ENCODE measurements at places on chromosomes 5 and 9.

- H3K27me3 ChIP-seq: no peaks in the 10 kb centered on the region
- H3K4me1 ChIP-seq: peaks cover 3% of the 10 kb centered on the region
- DNase-seq: no peak
- no peak overlapping the region for H3K4me3 ChIP-seq
Observed at GRCh38 chr9:99497641-99498040, 275.6 kb downstream of the SEC61B start.

GRCh38 chr5:147410496-147411358 lies 99.1 kb downstream of the DPYSL3 start:
- H3K4me1 ChIP-seq: no peaks in the 10 kb centered on the region
- no peaks in the 10 kb centered on the region for H3K27me3 ChIP-seq
- no peaks in the 10 kb centered on the region for H3K36me3 ChIP-seq
- H3K4me3 ChIP-seq: no peak overlapping the region
- no peak for DNase-seq

DNA sequence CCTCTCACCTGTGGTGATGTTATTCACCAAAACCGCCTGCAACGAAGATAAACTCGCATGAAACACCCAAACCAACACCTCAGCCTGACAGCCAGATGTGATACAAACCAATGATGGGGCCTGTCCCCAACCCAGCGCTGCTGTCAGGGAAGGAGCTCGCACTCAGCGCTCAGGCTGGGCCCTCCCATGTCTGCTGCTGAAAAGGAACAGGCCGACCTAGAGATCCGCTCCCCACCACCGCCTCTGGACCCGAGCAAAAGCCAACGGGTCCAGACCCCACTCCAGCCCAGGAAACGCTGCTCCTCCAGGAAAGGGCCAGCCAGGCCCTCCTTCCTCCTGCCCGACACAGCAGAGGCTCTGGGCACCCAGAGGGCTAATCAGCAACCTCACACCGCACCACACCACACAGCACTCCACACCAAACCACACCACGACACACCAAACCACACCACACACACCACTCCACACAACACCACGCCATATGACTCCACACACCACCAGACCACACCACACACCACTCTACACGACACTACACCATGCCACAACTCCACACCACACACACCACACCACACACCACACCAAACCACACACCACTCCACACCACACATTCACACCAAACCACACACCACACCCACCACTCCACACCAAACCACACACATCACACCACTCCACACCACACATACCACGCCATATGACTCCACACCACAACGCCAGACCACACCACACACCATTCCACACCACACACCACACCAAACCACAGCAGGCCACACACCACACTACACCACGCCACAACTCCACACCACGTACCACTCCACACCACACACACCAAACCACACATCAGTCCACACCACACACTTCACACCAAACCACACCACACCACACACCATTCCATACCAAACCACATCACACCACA lies 46.5 kb downstream of the GOLM1 start:
- peaks cover 5% of the 10 kb centered on the region for H3K36me3 ChIP-seq
- DNase-seq: no peak
- H3K27ac ChIP-seq: no peak overlapping the region

GRCh38 chr5:15249152-15249551 lies 250.8 kb upstream of the FBXL7 start:
- H3K27ac ChIP-seq: no peak overlapping the region
- H3K27me3 ChIP-seq: no peaks in the 10 kb centered on the region
- no peak for DNase-seq

DNA sequence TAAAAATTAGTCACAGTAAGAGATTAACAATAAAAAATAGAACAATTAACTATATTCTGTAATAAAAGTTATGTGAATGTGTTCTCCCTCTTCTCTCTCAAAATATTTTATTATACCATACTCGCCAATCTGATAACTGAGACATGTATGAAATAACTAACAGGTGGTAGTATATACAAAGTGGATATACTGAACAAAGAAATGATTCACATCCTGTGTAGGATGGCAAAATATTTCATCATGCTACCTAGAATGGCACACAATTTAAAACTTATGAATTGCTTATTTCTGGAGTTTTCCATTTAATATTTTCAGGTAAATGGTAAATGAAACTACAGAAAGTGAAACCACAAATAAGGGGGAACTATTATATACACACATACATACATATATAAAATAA lies 152.5 kb downstream of the RNF180 start:
- no peak overlapping the region for H3K27ac ChIP-seq
- H3K4me1 ChIP-seq: no peaks in the 10 kb centered on the region
- no peak for DNase-seq
- H3K36me3 ChIP-seq: no peaks in the 10 kb centered on the region
- no peaks in the 10 kb centered on the region for H3K27me3 ChIP-seq

DNA sequence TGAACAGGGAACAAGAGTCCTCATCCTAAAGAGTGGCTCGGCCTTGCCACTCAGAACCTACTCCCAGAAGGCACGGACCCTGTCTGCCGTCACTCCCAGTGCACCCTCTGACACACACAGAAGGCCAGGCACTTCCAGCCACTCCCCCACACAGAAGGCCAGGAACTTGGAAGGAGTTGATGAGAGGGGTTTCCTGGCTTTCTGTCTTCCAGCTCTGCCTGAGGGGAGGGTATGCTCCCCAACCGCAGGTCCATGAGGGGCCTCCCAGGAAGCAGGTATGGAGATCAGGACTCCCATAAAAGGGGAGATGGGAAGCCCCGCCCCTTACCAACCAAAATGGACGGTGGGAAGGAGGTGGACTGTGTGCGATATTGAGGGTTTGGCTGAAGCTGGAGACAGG lies 247.6 kb upstream of the IRX4 start:
- no peak overlapping the region for H3K27ac ChIP-seq
- no peaks in the 10 kb centered on the region for H3K4me1 ChIP-seq
- DNase-seq: no peak
- no peaks in the 10 kb centered on the region for H3K36me3 ChIP-seq
- H3K27me3 ChIP-seq: no peaks in the 10 kb centered on the region
- H3K4me3 ChIP-seq: no peak overlapping the region

GRCh38 chr9:88781628-88782391 lies 209.5 kb upstream of the S1PR3 start:
- no peak for DNase-seq
- no peak overlapping the region for H3K4me3 ChIP-seq
- H3K27me3 ChIP-seq: peaks cover 5% of the 10 kb centered on the region
- H3K36me3 ChIP-seq: no peaks in the 10 kb centered on the region
- H3K27ac ChIP-seq: no peak overlapping the region

GRCh38 chr9:34899535-34900158 lies 58.4 kb upstream of the PHF24 start:
- H3K4me1 ChIP-seq: no peaks in the 10 kb centered on the region
- DNase-seq: peak; percentile 86
- no peak overlapping the region for H3K27ac ChIP-seq

- DNase-seq: peak; percentile 52
- H3K27me3 ChIP-seq: no peaks in the 10 kb centered on the region
Observed at GRCh38 chr5:58854441-58854840, 271.6 kb downstream of the RAB3C start.

DNA sequence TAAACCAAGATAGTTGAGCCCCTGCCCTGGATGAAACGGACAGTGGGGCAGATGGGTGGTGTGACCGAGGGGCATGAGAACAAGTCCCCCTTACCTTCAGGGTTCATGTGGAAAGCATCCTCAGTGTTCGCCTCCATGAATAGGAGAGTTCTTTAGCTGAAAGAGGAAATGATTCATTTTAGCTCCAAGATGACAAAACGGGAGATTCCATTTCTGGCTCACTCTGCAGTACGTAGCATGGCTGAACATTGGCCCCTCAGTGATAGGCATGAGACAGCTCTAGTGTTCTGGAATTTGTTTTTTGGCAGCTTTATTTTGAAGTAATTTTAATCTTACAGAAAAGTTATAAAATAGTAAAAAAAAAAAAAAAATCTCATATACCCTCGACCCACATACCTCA lies 70.2 kb upstream of the AGXT2 start:
- DNase-seq: no peak
- no peaks in the 10 kb centered on the region for H3K4me1 ChIP-seq
- no peak overlapping the region for H3K27ac ChIP-seq

GRCh38 chr5:131209506-131210150 lies 38.9 kb downstream of the LYRM7 start:
- peak overlapping the region; percentile 35 for H3K27ac ChIP-seq
- peak; percentile 98 for DNase-seq
- no peaks in the 10 kb centered on the region for H3K27me3 ChIP-seq
- H3K4me1 ChIP-seq: peaks cover 25% of the 10 kb centered on the region
- H3K4me3 ChIP-seq: peak overlapping the region; percentile 43

- H3K27ac ChIP-seq: no peak overlapping the region
- no peaks in the 10 kb centered on the region for H3K36me3 ChIP-seq
- DNase-seq: no peak
- no peak overlapping the region for H3K4me3 ChIP-seq
- H3K4me1 ChIP-seq: peaks cover 9% of the 10 kb centered on the region
Observed at GRCh38 chr5:91306497-91306896, 76.6 kb downstream of the ARRDC3 start.

DNA sequence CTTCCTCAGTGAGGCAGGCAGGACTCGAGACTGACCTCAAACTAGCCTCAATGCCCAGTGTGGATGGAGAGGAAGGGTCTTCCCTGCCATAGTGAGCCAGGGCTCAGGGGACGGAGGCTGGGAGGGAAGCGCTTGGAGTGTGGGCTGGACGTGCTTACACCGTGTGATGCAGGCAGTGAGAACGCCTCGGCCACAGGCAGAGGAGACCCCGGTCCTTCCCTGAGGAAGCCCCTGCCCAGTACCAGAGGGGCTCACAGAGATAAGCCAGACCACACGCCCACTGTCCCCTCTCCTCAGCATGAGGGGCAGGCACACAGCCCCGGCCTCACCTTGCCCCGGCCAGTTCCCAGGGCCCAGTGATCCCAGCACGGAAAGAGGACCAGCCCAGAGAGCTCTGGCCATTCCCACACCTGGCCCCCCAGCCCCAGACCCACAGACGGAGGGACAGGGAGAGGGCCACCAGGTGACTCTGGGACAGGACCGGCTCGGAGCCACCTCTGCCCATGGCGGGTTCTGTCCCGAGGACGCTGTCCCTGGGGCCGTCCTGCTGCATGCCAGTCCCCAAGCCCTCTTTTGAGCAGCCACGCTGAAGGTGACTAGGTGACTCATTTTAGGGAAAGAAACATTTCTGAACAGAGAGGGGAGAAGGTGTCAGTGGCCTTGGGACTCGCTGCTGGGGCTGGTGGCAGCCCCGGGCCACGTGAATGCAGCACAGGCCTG lies 6.0 kb upstream of the NSMF start:
- H3K27ac ChIP-seq: no peak overlapping the region
- no peaks in the 10 kb centered on the region for H3K36me3 ChIP-seq
- peaks cover 44% of the 10 kb centered on the region for H3K4me1 ChIP-seq
- DNase-seq: no peak
- no peak overlapping the region for H3K4me3 ChIP-seq

DNA sequence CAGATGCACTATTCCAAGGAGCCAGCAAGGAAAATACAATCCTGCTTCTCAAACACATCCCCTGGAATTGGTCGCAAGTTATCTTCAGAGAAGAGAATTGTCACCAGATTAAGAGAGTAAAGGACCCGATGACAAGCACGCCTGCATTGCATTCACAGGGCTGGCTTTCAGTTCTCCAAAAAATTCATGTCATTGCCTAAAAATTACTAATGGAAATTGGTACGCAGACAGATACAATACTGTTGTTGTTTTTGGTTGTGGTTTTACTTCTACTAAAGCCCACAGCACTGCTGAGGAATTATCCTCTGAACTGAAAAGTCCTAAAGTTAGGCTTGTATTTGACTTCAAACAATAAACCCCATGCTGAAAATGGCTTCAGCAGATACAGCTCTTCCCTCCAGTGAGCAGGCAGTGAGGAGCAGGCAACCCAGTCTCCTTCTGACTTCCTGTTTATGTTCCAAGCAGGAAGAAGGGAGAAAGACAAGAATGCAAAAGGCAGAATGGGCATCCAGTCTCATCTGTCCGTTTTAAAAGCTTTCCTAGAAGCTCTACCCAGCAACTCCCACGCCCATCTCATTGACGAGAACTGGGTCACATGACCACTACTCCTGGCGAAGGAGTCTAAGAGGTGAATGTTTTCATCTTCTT lies 80.6 kb upstream of the ZNF366 start:
- H3K4me3 ChIP-seq: no peak overlapping the region
- no peak for DNase-seq
- H3K4me1 ChIP-seq: no peaks in the 10 kb centered on the region
- no peaks in the 10 kb centered on the region for H3K27me3 ChIP-seq
- H3K36me3 ChIP-seq: no peaks in the 10 kb centered on the region

GRCh38 chr9:36745977-36746376 lies 173.3 kb downstream of the MELK start:
- peaks cover 2% of the 10 kb centered on the region for H3K27me3 ChIP-seq
- H3K4me3 ChIP-seq: no peak overlapping the region
- no peaks in the 10 kb centered on the region for H3K36me3 ChIP-seq
- H3K4me1 ChIP-seq: no peaks in the 10 kb centered on the region

DNA sequence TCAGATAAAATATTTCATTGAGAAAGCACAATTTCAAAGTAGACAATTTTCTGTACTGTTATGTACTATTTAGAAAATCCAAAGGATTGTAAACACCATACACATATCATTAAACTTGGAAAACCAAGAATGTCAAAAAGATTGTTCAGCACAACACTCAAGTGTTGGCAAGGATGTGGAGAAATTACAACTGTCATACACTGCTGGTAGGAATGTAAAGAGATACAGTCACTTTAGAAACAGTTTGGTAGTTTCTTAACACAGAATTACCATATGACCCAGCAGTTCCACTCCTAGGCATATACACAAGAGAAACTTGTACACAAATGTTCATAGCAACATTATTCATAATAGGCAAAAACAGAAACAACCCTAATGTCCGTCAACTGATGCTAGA lies 71.2 kb downstream of the OR2K2 start:
- no peaks in the 10 kb centered on the region for H3K36me3 ChIP-seq
- H3K4me1 ChIP-seq: no peaks in the 10 kb centered on the region
- no peak for DNase-seq
- H3K27me3 ChIP-seq: no peaks in the 10 kb centered on the region
- no peak overlapping the region for H3K4me3 ChIP-seq

GRCh38 chr5:39062104-39062503 lies 12.1 kb downstream of the RICTOR start:
- H3K36me3 ChIP-seq: peaks cover 20% of the 10 kb centered on the region
- H3K4me3 ChIP-seq: no peak overlapping the region
- H3K27ac ChIP-seq: no peak overlapping the region
- DNase-seq: no peak
- H3K27me3 ChIP-seq: no peaks in the 10 kb centered on the region
- peaks cover 19% of the 10 kb centered on the region for H3K4me1 ChIP-seq
